ENCODE measurements at places on chromosomes 16 and 17. TPM values are rescaled to one million over a fixed set of nuclear protein-coding genes. Genes with fewer than 3 reads are reported as not detected.

CACNA1G gene
- not detected for total RNA-seq

OR3A3 gene
- not detected for total RNA-seq

ITGAL gene
- 685 TPM for total RNA-seq

CMTM2 gene
- 1.1 TPM for total RNA-seq

SPHK1 gene
- total RNA-seq = 5.4 TPM

MILR1 gene
- not detected for total RNA-seq

CD300H gene
- not detected for total RNA-seq

IRX6 gene
- total RNA-seq = not detected

EFCAB13 gene
- total RNA-seq = 9.1 TPM

TBL3 gene
- total RNA-seq = 42.3 TPM

SPN gene
- total RNA-seq = 351 TPM

IL34 gene
- not detected for total RNA-seq

TNP2 gene
- total RNA-seq = not detected
